ENCODE measurements at places on chromosomes 7 and 10.

DNA sequence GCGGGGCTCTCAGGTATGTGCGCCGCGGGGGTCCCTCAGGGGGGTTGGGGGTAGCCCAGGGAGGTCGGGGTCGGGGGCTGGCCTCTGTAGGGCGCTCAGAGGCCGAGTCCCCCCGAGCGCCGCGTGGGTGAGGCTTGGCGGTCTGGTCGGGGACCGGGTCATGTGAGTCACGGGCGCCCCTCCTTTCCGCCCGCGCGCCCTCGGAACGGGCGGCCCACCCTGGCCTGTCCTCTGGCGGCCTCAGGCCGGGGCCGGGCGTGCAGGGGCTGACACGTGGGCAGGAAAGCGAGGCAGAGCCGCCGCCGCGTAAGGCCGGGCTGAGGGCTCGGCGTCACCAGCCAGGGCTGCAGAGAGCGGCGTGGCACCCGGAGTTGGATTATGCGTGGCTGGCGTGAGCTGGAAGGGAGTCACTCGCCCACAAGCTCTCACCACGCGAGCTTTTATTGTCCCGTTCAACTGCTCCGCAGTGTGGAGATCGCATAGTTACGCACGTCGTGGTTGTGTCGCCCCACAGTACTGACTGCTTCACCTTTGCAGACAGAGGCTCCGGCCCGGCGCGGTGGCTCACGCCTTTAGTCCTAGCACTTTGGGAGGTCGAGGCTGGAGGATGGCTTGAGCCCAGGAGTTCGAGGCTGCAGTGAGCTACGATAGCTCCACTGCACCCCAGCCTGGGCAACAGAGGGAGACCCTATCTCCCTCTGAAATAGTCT, 385 bp downstream of the SHLD2 start:
- peak; percentile 81 for DNase-seq

GRCh38 chr10:35545079-35545657, 60.0 kb upstream of the GJD4 start:
- DNase-seq = no peak

DNA sequence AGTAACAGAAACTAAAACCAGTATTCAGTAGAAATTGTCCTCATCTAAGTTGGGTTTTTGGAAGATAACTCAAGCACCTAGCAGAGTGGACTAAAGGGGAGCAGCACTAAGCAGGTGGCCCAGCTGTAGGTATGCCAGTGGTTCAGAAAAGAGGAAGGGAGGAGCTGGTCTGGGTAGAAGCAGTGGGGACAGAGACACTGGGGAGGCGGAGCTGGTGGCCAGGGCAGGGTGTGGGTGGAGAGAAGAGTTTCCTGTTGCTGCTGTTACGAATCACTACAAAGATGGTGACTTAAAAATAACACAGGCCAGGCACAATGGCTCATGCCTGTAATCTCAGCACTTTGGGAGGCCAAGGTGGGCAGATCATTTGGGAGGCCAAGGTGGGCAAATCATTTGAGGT, 136.2 kb downstream of the WDR11 start:
- no peak for DNase-seq

DNA sequence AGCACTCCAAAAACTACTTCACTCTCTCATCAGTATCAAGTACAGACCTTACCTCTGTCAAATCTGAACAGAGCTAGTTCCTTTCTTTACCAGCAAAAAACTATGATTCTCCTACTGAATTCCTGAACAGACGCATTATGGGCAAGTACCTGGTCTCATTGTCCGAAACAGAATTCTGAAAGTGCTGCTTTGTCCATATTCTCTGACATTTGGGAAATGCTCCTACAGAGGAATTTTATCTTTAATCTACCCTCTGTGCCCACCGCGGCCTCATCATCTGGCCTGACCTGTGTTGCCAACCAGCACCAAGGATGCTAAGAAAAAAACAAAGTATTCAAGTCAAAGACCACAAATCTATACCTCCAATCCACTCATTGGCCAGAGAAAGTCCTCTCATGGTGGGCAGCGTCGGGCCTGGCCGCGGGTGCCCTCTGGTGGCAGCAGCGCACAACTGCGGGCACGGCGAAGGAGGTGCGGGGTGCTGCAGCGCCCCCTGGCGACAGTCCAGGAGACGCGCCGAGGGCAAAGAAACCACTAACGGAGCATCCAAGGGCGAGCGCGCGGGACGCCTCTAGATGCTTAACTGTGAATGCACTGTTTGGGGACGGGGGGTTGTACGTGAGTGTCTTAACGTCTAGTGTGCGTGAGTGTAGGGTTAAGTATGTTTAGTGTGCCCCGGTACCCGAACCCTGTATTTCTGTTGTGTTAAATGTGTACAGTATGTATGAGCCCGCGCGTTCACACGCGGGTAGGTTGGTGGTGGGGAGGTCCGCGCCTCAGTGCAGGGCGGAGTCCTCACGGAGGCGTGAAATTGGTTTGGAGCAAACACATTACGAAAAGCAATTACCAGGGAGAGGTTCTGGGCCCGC, 5.0 kb upstream of the GBX1 start:
- DNase-seq = peak; percentile 94

DNA sequence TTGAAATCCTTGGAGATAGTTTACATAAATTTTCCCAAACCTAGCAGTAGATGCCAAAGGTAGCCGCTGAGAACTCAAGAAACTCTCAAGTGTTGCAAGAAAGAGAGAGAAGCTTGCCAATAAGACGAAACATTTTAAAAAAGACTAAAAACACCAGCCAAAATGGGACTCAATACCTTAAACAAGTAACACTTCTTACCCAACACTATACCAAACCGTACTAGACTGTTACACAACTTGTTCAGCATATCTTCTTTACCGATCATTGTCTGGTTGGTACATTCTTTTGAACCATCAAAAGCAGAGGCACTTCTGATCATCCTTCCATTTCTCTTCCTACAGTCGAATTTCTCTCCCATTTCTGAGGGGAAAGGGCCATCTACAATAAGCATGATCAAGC, 4.8 kb upstream of the PTPN12 start:
- DNase-seq = no peak

DNA sequence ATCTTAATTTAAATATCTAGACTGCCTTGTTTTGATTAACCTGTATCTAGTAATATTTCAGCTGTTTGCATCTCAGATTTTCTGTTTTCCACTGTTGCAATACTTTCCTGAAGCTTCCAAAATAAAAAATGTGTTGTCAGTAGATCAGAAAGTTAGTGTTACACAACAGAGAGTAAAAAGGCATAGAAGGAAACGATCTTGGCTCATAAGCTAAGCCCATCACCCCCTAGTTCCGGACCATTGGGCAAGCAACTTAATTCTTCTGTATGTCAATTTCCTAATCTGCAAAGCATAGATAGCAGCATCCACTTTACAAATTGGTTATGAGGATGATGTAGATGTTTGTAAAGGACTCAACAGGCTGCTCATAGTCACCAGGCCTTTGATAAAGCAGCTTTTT, 4.4 kb downstream of the PON3 start:
- DNase-seq = no peak

GRCh38 chr10:121772884-121773283, 154.9 kb downstream of the ATE1 start:
- no peak for DNase-seq

DNA sequence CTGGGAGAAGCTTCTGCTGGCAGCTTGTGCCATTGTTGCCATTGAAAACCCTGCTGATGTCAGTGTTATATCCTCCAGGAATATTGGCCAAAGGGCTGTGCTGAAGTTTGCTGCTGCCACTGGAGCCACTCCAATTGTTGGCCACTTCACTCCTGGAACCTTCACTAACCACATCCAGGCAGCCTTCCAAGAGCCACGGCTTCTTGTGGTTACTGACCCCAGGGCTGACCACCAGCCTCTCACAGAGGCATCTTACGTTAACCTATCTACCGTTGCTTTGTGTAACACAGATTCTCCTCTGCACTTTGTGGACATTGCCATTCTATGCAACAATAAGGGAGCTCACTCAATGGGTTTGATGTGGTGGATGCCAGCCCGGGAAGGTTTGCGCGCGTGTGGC, 220.7 kb downstream of the ADK start:
- DNase-seq = no peak

- DNase-seq = no peak
These were observed 4.2 kb downstream of the FEZF1 start for GRCh38 chr7:122300211-122300932.

- DNase-seq = no peak
These were observed 87.4 kb upstream of the RET start for GRCh38 chr10:42989481-42989921.

DNA sequence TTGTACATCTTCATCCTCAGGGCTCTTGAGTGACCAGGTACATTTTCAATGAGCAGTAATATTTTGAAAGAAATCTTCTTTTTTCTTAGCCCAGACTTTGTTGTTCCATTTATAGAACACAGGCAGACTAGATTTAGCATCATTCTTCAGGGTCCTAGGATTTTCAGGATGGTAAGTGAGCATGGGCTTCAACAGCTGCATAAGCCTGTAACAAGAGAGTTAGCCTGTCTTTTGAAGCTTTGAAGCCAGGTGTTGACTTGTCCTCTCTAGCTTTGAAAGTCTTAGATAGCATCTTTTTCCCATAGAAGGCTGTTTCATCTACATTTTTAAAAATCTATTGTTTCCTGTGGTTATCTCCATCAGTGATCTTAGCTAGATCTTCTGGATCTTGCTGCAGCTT, 4.5 kb upstream of the NDUFA5 start:
- no peak for DNase-seq

- no peak for DNase-seq
These were observed 11.0 kb upstream of the GDF10 start for GRCh38 chr10:47288916-47289495.

GRCh38 chr7:135194494-135195095, 16.7 kb downstream of the WDR91 start:
- no peak for DNase-seq

Data from GM13977 (cell line).